Stimulated activated CD4-positive, alpha-beta T cell treated with anti-CD3 and anti-CD28 coated beads, Interleukin-15, amount 100 ng/mL, for 1 hour (primary cell): ENCODE measurements at places on chromosomes 1 and 21.

GRCh38 chr1:175054736-175055135, 12.9 kb upstream of the TNN start:
- DNase-seq = no peak

- no peak for DNase-seq
These were observed 82.8 kb upstream of the SOX13 start for GRCh38 chr1:203990118-203990517.

DNA sequence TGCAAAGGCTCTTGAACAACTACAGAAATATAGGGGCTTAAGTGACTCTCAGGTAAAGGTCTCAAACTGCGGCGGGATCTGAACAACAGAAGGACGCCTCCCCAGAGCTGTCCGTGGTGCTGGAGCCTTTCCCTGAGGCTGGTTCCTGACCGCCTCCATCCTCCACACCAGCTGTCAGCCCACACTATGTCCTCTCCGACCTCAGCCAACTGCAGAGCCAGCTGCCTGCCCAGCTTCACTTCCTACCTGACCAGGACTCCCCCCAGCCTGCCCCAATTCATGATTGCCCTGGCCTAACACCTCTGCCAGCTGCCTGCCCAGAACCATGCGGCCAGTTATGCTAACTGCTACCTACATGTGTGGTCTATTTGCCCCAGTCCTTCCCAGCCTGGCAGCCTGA, 63.6 kb upstream of the ZC3H12A start:
- no peak for DNase-seq

GRCh38 chr1:164510435-164510834, 48.5 kb upstream of the PBX1 start:
- no peak for DNase-seq

- no peak for DNase-seq
These were observed 24.6 kb upstream of the FCRL4 start for GRCh38 chr1:157622471-157622870.

- no peak for DNase-seq
These were observed 12.1 kb upstream of the SLC45A3 start for GRCh38 chr1:205692423-205692822.

DNA sequence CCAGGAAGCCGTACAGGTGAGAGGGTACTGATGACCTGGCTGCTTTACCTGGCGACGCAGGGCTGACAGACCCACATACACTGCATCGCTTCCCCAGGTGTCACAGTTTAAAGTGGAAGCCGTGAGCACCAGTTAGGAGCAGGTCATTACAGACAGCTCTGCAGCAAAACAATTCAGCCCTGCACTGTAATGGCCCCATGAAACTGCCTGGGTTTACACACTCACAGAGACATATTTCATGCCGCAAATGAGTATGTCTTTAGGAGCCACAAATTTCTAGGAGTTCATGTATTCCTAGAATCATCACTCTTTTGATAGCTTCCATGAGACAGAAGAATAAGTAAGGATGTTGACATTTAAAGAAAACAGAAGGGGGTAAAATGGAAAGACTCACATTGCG, 723.1 kb downstream of the MATN1 start:
- no peak for DNase-seq

GRCh38 chr1:7229186-7229585, 443.9 kb downstream of the CAMTA1 start:
- DNase-seq = no peak

DNA sequence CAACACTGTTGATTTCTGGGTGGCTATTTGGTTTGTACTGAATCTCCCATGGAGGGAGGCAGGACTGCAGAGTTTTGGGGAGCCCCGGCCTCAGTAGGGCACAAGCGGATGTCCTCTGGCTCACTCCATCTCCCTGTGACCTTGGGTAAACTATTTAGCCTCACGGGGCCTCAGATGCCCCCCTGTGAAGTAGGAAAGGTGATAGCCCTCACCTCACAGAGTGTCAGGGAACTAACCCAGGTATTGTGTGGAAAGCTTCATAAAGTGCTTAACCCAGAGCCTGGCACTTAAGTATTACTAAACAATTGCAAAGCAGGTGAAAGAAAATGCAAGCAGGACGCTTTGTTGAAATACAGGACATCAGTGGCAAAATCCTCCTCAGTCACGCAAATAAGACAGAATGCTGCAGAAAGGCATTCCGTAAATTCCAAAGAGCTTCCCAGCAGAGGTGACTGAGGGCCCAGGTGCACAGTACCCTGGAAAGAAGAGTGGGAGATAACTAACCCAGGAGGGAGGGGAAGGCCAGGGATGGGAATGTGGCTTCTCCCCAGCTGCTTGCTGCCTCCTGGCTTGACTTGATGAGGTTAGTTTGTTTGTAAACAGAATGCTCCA, 436.3 kb downstream of the PRDM2 start:
- no peak for DNase-seq

DNA sequence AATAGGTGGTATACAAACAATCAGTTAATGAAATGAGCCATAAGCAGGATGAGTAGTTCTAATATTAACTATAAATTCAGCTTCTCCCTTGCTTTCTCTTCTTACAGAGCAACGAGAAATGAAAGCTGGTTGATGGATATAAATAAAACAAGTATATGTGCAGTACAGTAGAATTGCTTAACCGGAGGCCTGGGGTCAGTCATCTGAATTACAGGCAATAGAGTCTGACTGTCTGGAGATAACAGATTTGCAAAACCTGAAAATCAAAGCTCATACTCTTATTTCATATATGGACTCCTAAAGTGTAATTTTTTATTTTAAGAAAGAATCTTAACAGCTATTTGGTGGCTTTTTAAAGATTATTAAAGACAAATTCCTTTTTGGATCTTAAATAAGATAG, 43.1 kb upstream of the SGIP1 start:
- no peak for DNase-seq

DNA sequence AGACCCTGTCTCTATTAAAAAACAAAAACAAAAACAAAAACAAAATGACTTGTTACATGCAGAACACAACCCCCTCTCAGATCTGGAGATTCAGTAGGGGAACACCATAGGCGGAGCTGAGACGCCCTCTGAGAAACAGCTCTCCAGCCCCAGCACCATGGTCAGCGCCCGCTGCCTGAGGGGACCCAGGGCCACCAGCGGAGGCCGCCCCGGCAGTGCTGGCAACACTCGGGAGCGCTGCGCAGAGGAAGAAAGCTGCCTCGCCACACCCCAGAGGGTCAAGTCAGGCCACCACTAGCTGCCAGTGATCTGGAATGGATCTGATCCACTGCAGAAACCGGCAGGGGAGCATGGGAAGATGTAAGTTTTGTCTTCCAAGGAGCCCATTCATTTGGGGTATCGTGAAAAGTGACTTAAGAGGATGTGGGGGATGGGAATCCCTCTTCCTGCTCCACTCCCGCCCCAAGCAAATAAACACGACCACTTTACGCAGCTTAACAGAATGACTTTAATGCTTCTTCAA, 3.1 kb downstream of the ACTA1 start:
- DNase-seq = no peak

- DNase-seq = no peak
These were observed 24.8 kb upstream of the RNF19B start for GRCh38 chr1:32989160-32990050.

GRCh38 chr1:17350928-17351446, 21.0 kb upstream of the PADI6 start:
- DNase-seq = no peak
